ENCODE measurements at places on chromosomes 12 and 14. TPM values are rescaled to one million over a fixed set of nuclear protein-coding genes. Genes with fewer than 3 reads are reported as not detected.

PDE3A gene
- not detected for total RNA-seq

TRHDE gene
- not detected for total RNA-seq

PLEKHG7 gene
- total RNA-seq = 0.05 TPM

ACOT6 gene
- total RNA-seq = not detected

ASIC1 gene
- total RNA-seq = 0.98 TPM

GLIPR1 gene
- 54.7 TPM for total RNA-seq

PXMP2 gene
- total RNA-seq = 24.5 TPM

TAS2R10 gene
- total RNA-seq = 0.30 TPM

PPP4R4 gene
- 3.3 TPM for total RNA-seq

ACOT4 gene
- 0.93 TPM for total RNA-seq

DNA sequence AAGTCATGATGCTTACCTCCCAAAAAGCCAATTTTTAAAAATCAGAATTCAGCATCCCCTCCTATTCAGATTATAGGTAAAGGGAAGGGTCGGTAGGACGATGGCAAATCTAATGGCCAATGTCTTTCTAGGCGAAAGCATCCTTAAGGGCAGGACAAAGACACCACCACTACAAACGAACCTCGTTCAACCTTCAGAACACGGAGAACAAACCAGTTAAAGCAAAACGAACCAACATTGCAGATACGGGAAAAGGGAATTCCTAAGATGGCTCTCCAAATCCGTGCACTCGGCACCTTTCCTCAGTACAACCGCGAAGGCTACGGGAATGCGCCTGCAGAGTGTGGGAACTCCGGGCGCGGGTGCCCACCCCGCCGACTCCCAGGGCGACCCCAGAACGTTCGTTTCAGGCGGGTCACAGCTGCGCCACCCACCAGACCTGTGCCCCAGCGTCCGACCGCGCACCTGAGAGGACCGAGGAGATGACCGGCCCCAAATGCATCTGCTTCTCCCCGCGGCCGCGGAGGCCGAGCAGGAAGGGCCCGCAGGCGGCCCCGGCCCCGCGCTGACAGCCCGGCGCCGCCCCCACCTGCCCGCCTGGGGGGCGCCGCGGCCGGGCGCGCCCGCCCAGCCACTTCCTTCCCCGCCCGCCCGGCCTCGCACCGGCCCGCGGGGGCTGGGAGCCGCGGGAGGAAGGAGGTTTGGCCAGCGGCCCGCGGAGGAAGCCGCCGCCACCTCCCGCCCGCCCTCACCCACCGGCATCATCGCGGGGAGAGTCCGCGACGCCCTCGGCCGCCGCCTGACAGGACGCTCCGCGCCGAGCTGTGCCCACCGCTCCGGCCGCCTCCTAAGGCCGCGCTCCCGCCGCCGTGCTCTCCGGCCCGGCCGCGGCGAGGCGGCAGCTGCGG lies 578 bp downstream of the PPP1R13B start:
- H3K4me1 ChIP-seq = peaks cover 13% of the 10 kb centered on the region
- peak overlapping the region; percentile 27 for H3K27ac ChIP-seq
- H3K36me3 ChIP-seq = peaks cover 2% of the 10 kb centered on the region
- peaks cover 19% of the 10 kb centered on the region for H3K27me3 ChIP-seq
- H3K4me3 ChIP-seq = peak overlapping the region; percentile 83

GRCh38 chr12:24861766-24862540 lies 86.9 kb downstream of the BCAT1 start:
- H3K27me3 ChIP-seq = no peaks in the 10 kb centered on the region
- H3K36me3 ChIP-seq = peaks cover 6% of the 10 kb centered on the region
- H3K4me1 ChIP-seq = peaks cover 16% of the 10 kb centered on the region
- no peak overlapping the region for H3K27ac ChIP-seq
- no peak overlapping the region for H3K4me3 ChIP-seq

- no peak for DNase-seq
- no peak overlapping the region for H3K4me3 ChIP-seq
- H3K27me3 ChIP-seq = no peaks in the 10 kb centered on the region
- no peaks in the 10 kb centered on the region for H3K36me3 ChIP-seq
Observed at GRCh38 chr12:121724925-121725324, 12.4 kb downstream of the TMEM120B start.

GRCh38 chr12:130685850-130686249 lies 30.2 kb downstream of the RIMBP2 start:
- no peaks in the 10 kb centered on the region for H3K36me3 ChIP-seq
- H3K4me1 ChIP-seq = no peaks in the 10 kb centered on the region
- no peak overlapping the region for H3K27ac ChIP-seq
- H3K27me3 ChIP-seq = peaks cover 8% of the 10 kb centered on the region
- no peak overlapping the region for H3K4me3 ChIP-seq

DNA sequence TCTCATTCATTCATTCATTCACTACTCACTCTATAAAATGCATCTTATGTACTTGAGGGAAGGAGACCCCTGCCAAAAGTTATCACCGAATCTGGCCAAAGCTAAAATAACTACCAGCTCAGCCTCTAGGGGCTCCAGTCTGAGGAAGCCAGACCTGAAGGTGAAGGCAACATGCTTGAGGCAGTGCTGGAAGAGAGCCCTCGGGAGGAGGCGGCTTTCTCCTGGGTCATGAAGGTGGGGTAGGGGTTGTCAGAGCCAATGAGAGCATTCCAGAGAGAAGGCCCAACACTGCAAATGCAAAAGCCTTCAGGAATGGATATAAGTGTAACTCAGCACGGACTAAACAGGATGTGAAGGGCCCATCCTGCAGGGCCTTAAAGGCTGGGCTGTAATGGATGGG lies 62.4 kb downstream of the GSC start:
- peaks cover 7% of the 10 kb centered on the region for H3K27me3 ChIP-seq
- no peaks in the 10 kb centered on the region for H3K36me3 ChIP-seq
- DNase-seq = no peak
- H3K4me3 ChIP-seq = no peak overlapping the region
- H3K27ac ChIP-seq = no peak overlapping the region

- H3K4me1 ChIP-seq = peaks cover 19% of the 10 kb centered on the region
- no peak for DNase-seq
- no peaks in the 10 kb centered on the region for H3K27me3 ChIP-seq
- H3K36me3 ChIP-seq = no peaks in the 10 kb centered on the region
Observed at GRCh38 chr12:45259675-45260074, 43.8 kb downstream of the ANO6 start.

- H3K36me3 ChIP-seq = peaks cover 57% of the 10 kb centered on the region
- peaks cover 46% of the 10 kb centered on the region for H3K4me1 ChIP-seq
- H3K4me3 ChIP-seq = peak overlapping the region; percentile 95
- no peaks in the 10 kb centered on the region for H3K27me3 ChIP-seq
- DNase-seq = no peak
- peak overlapping the region; percentile 82 for H3K27ac ChIP-seq
Observed at GRCh38 chr12:121806546-121807423, 3.0 kb downstream of the SETD1B start.

DNA sequence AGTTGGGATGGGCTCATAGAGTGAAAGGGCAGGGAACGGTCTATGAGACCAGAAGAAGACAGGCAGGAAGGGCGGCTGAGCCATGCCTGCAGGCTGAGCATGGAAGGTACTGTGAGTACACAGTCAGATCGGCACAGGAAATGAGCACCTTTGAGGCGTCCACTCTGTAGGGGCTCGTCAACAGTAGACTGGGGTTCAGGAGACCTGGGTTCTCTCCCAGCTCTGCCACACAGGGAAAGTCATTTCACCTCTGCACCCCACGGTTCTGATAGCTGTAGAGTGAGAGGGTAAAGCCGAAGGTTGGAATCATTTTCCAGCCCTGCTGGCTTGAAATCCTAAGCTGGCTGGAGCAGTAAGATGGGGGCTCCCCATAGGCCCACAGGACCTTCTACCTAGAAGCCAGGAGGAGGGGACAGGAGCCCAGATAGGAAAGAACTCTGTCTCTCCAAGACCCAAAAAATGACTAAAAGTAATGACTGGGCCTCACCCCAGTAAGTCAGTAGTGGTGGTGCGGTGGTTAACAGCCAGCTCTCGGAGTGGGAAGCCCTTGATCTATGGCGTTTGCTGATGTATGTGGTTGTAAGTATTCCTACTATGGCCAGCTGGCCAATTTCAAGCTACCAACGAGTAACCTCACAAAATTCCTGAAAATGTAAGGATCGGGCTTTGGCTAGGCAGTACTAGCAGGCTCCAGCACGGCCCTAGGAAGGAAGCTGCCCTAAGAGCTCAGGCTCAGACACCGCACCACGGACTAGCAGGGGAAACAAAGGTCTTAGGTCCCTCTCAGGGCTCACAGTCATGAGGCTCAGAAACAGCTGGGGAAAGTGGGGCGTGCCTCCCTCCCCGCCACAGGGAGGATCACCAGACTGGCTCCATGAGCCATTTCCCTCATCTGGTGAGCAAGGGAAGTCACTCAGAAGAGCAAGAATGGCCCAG lies 10.3 kb upstream of the CD27 start:
- H3K4me1 ChIP-seq = peaks cover 44% of the 10 kb centered on the region
- DNase-seq = peak; percentile 50
- H3K27ac ChIP-seq = peak overlapping the region; percentile 71
- H3K36me3 ChIP-seq = no peaks in the 10 kb centered on the region
- no peaks in the 10 kb centered on the region for H3K27me3 ChIP-seq

DNA sequence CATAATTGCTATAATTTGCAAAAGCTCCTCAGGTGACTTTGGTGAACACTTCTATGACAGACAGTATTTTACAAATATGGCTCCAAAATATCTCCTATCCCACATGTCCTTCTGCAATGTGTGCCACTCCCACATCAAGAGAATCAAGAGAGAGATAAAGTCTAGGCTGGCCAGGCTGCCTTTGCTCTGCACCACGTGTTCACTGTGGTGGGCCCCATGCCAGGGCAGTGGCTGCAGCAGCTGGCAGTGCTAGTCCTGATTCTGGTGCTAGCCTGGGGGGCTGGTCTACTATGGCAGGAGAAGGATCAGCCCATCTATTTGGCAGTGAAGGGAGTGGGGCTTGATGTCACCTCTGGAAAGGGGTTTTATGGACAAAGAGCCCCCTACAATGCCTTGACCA lies 86.3 kb downstream of the DRAM1 start:
- DNase-seq = no peak
- H3K4me3 ChIP-seq = no peak overlapping the region
- H3K27ac ChIP-seq = no peak overlapping the region
- H3K27me3 ChIP-seq = no peaks in the 10 kb centered on the region
- H3K4me1 ChIP-seq = peaks cover 14% of the 10 kb centered on the region
- H3K36me3 ChIP-seq = no peaks in the 10 kb centered on the region

DNA sequence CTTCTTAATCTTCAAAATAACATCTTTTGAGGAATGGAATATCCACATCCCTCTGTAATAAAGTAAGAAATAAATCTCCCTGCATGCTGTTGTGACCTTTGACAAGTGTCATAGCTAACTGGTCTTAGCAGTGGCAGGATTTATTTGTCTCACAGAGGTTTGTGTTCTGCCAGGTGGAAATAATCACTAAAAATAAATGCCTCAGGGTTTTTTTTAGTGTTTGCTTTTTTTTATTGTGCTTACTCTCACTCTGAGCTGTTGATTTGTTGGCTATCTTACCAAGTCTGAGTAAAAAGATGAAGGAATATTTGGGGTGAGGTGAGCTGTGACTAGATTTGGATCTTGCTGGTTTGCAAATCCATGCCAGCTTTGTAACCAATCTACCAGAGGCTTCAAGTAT lies 285.4 kb downstream of the ALG10B start:
- DNase-seq = no peak
- H3K27me3 ChIP-seq = no peaks in the 10 kb centered on the region
- no peak overlapping the region for H3K27ac ChIP-seq
- H3K36me3 ChIP-seq = no peaks in the 10 kb centered on the region

- DNase-seq = no peak
- no peaks in the 10 kb centered on the region for H3K4me1 ChIP-seq
- no peaks in the 10 kb centered on the region for H3K27me3 ChIP-seq
Observed at GRCh38 chr12:84756961-84757360, 155.6 kb downstream of the SLC6A15 start.

DNA sequence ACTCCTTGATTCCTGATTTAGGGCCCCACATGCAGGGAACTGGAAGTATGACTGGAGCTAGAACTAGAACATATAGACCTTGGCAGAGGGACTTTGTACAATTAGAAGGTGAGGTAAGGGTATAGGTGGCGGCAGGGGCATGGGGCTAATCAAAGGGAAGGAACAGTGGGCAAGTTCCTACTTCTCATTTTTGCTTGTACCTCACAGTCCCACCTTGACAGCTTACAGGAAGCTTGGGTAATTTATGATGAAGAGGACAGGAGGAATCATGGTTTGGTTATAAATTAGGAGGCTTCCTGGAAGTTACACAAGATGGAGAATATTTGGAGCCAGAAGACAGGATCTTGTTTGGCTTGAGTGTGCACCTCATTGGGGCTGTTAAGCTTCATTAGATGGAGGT lies 33.4 kb downstream of the SUSD6 start:
- peak overlapping the region; percentile 34 for H3K27ac ChIP-seq
- H3K36me3 ChIP-seq = peaks cover 60% of the 10 kb centered on the region
- no peak overlapping the region for H3K4me3 ChIP-seq
- H3K27me3 ChIP-seq = no peaks in the 10 kb centered on the region
- H3K4me1 ChIP-seq = peaks cover 73% of the 10 kb centered on the region
- no peak for DNase-seq

- no peak for DNase-seq
- H3K27me3 ChIP-seq = no peaks in the 10 kb centered on the region
- H3K4me3 ChIP-seq = no peak overlapping the region
- H3K4me1 ChIP-seq = peaks cover 8% of the 10 kb centered on the region
Observed at GRCh38 chr14:105385322-105385637, 13.1 kb upstream of the TEX22 start.

DNA sequence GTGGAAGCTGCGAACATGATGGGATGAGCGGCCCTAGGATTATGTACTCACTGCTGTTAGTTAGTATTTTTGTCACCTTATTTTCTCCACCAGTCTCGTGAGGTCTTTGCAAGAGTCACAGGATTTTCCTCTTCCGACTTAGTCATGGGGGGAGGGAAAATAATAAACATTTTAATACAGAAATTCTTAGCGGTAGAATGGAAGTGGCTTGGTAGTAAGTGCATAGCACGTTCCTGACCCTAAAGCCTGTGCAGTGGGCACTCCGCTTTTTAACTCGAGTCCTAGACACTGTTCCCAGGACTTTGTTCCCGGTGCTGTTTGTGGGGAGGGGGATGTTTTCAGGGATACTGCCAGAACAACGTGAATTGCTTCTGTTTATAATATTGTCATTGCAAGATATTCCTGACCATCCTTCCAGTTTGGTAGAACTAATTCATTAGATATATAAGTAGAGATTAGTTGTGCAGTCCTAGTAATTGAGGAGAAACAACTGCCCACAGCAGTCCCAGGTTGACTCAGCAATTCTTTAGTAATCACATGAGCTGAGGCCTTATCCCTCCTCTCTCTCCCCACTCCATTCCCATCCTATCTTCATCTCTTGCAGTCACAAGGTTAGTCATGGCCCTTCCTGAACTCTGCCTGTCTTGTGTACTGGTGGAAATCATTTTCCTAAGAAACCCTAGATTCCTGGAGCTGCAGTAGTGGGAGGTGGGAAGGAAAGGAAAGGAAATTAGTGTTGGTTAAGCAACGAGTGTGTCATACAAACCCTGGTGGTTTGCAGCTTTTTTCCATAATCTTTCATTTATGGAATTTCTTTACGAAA lies 799 bp downstream of the SLC38A6 start:
- no peaks in the 10 kb centered on the region for H3K27me3 ChIP-seq
- no peak for DNase-seq
- no peak overlapping the region for H3K27ac ChIP-seq
- no peak overlapping the region for H3K4me3 ChIP-seq
- peaks cover 22% of the 10 kb centered on the region for H3K4me1 ChIP-seq

GRCh38 chr14:96914571-96915128 lies 117.5 kb downstream of the VRK1 start:
- no peaks in the 10 kb centered on the region for H3K27me3 ChIP-seq
- H3K4me3 ChIP-seq = no peak overlapping the region
- DNase-seq = no peak
- H3K36me3 ChIP-seq = peaks cover 9% of the 10 kb centered on the region
- no peak overlapping the region for H3K27ac ChIP-seq
- H3K4me1 ChIP-seq = peaks cover 5% of the 10 kb centered on the region

GRCh38 chr12:42759622-42760273 lies 170.2 kb upstream of the PRICKLE1 start:
- H3K27ac ChIP-seq = no peak overlapping the region
- no peak for DNase-seq
- no peaks in the 10 kb centered on the region for H3K27me3 ChIP-seq
- no peaks in the 10 kb centered on the region for H3K36me3 ChIP-seq
- no peak overlapping the region for H3K4me3 ChIP-seq
